Heart right ventricle (tissue), 16 donors: ENCODE measurements at places on chromosomes 2 and 18. TPM values are rescaled to one million over a fixed set of nuclear protein-coding genes. Genes with fewer than 3 reads are reported as not detected.

DNA sequence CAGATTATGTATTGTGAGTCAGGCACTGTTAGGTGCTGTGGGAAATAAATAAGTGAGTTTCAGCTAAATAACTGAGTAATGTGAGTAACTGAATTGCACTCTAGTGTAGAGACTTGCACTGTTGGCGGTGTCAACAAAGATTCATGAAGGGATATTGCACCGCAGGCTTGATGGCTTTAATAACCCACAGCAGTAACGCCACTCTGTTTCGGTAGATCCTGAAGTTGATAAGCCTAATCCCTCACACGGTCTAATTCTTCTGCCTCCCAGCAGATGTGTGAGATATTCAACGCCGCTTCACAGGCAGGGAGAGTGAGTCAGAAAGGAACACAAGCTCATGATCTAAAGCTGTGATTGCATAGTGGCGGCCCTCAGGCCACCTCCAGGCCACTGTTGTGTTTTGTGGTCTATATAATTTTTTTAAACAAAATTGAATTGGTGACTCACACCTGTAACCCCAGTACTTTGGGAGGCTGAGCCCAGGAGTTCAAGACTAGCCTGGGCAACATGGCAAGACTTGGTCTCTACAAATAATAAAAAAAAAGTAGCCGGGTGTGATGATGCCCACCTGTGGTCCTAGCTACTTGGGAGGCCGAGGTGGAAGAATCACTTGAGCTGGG, 94.3 kb downstream of the LIPG start:
- H3K4me3 ChIP-seq: no peak overlapping the region
- no peaks in the 10 kb centered on the region for H3K36me3 ChIP-seq
- DNase-seq: no peak
- H3K4me1 ChIP-seq: no peaks in the 10 kb centered on the region

VAMP5 gene
- 33.9 TPM for total RNA-seq

- no peak for DNase-seq
- H3K27ac ChIP-seq: no peak overlapping the region
- no peak overlapping the region for H3K4me3 ChIP-seq
- H3K27me3 ChIP-seq: no peaks in the 10 kb centered on the region
- H3K36me3 ChIP-seq: no peaks in the 10 kb centered on the region
- peaks cover 13% of the 10 kb centered on the region for H3K4me1 ChIP-seq
These were observed 71.2 kb upstream of the SEC11C start for GRCh38 chr18:59068276-59069071.

DNA sequence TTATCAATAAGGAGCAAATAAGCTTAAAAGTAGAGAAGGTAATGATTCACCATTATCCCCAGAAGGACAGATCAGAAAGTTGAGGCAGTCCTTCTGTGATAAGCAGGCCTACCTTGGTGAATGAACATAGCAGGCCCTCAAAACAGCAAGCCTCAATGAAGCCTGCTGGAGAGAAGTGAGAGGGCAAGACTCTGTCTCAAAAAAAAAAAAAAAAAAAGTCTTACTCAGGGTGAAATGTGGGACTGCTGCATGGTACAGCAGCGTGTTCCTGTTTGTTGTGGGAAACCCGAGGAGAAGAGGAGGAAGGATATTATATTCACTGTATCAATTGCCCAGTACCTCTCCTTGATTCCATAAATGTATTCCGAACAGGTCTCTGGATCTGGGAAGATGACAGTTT, 8.7 kb upstream of the HAT1 start:
- no peaks in the 10 kb centered on the region for H3K4me1 ChIP-seq
- no peaks in the 10 kb centered on the region for H3K27me3 ChIP-seq
- no peak overlapping the region for H3K4me3 ChIP-seq
- DNase-seq: no peak
- no peaks in the 10 kb centered on the region for H3K36me3 ChIP-seq

PDE1A gene
- 66.7 TPM for total RNA-seq

DNA sequence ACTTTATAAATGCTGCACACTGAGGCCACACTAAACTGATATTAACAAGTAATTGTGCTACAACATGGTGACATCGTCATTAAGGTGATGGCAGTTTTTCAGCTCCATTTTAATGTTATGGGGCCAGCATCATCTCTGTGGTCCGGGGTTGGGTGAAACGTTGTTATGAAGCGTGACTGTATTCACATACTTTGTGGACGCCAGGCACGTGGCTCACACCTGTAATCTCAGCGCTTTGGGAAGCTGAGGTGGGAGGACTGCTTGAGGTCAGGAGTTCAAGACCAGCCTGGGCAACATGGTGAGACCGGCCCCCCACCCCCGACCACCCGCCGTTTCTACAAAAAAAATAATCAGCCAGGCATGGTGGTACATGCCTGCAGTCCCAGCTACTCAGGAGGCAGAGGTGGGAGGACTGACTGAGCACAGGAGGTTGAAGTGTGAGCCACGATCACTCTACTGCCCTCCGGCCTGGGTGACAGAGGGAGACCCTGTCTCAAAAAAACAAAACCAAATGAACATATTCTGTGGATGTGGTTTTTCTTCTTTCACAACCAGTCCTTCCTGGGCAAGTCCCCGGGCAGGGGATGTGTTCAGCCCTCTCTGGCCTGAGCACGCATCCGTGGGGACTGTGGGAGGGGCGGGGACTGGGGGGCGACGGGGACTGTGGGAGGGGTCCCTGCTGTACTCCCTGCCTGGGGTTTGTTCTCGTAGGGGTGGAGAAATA, 12.9 kb upstream of the GAL3ST2 start:
- no peaks in the 10 kb centered on the region for H3K36me3 ChIP-seq
- no peaks in the 10 kb centered on the region for H3K4me1 ChIP-seq
- no peaks in the 10 kb centered on the region for H3K27me3 ChIP-seq

TMEM87B gene
- total RNA-seq: 10.8 TPM

- no peaks in the 10 kb centered on the region for H3K27me3 ChIP-seq
- H3K4me3 ChIP-seq: no peak overlapping the region
- no peak for DNase-seq
- peaks cover 12% of the 10 kb centered on the region for H3K4me1 ChIP-seq
These were observed 274.1 kb downstream of the AFF3 start for GRCh38 chr2:99868260-99868659.

ABCG5 gene
- not detected for total RNA-seq

DNA sequence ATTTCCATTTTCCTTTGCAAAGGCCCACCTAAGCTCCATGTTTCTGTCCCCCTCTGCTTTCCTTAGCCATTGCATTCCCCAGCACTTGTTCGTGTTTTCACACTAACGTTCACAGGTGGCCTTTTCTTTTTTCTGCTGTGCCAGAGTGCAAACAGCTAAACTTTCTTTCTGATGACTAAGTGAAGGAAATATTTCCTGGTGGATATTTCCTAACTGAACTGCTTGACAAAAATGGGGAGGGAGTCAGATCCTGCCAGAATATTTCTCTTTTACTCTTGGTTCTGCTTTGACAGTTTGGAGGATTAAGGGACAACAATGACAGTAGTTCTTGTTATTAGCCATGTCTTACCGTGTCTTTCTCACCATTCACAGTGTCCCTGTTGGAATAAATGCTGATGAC, 344.0 kb downstream of the ARHGAP15 start:
- DNase-seq: no peak
- H3K4me1 ChIP-seq: no peaks in the 10 kb centered on the region
- H3K4me3 ChIP-seq: no peak overlapping the region
- no peak overlapping the region for H3K27ac ChIP-seq
- H3K27me3 ChIP-seq: no peaks in the 10 kb centered on the region

DQX1 gene
- not detected for total RNA-seq

DNA sequence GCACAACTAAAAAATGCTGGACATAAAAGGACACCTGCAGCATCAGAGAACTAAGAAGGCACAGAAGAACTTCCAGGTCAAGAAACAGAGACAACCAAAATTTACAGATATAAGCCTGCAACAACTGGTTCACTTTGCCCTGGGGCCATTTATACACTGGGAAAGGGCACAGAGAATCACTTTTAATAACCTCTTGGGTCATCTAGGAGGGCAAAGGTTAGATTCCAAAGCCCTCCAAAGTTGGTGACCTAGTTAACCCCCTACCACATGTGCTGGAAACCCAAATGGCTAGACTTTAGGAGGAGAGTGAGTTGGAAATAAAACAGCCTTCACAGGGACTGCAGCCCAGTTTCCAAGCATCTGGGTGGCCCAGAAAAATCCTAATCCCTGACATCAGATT, 3.3 kb downstream of the RNU4ATAC start:
- DNase-seq: no peak
- H3K4me1 ChIP-seq: peaks cover 29% of the 10 kb centered on the region
- H3K27ac ChIP-seq: peak overlapping the region; percentile 10
- no peaks in the 10 kb centered on the region for H3K36me3 ChIP-seq

RAB27B gene
- 0.06 TPM for total RNA-seq

DNA sequence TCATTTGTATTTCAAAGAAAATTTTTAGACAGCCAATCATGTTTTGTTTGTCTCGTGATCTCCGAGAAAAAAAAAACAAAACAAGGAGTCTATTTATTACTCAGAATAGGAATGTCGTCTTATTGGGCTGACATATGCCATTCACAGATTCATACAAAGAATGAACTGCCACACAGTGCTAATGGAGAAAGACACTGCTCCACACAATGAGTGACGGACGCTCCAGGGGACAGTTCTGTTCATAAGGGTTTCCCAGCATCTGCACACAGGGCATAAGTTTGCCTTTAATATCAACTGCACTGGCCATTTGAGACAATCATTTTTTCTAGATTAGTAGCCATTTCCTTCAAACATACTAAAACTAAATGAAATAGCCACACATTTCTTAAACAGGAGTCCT, 3.4 kb downstream of the SERTAD2 start:
- H3K27me3 ChIP-seq: no peaks in the 10 kb centered on the region
- DNase-seq: no peak
- H3K27ac ChIP-seq: peak overlapping the region; percentile 55
- H3K4me3 ChIP-seq: no peak overlapping the region
